Panc1 (cell line): ENCODE measurements at places on chromosomes 16 and 17. TPM values are rescaled to one million over a fixed set of nuclear protein-coding genes. Genes with fewer than 3 reads are reported as not detected.

Gene TNFRSF17
- total RNA-seq, result not detected

Gene PDILT
- total RNA-seq, result not detected

Gene LDHD
- total RNA-seq, result 3.1 TPM

Gene ABI3
- not detected for total RNA-seq

Gene TMEM100
- total RNA-seq, result 0.10 TPM

Gene KRT33A
- total RNA-seq, result not detected

Gene KRTAP4-1
- not detected for total RNA-seq

Gene TSNAXIP1
- 1.6 TPM for total RNA-seq

Gene GIT1
- 94.6 TPM for total RNA-seq

Gene UBALD1
- 29.9 TPM for total RNA-seq
